Activated CD8-positive, alpha-beta memory T cell treated with anti-CD3 and anti-CD28 coated beads for 48 hours (primary cell): ENCODE measurements at places on chromosomes 13 and 19.

GRCh38 chr13:77703408-77703807 lies 5.9 kb downstream of the SLAIN1 start:
- DNase-seq: no peak

DNA sequence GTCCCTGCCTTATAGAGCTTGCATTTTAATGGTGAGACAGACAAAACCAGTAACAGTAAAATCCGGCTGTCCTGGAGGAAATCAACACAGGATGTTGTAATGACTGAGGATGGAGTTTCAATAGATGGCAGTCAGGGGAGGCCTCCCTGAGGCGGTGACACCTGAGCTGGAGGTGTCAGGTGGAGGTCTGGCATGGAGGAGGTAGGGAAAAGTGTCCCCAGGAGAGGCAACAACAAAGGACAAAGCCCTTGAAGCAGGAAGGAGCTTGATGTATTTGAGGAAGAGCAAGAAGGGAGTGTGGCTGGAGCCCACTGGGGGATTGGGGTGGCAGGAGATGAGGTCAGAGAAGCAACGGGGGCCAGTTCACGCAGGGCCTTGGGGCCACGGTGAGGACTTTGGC lies 7.8 kb downstream of the GRIN2D start:
- DNase-seq: no peak

- no peak for DNase-seq
Measured at GRCh38 chr13:55577082-55577846, 1563.5 kb upstream of the PRR20A start.

DNA sequence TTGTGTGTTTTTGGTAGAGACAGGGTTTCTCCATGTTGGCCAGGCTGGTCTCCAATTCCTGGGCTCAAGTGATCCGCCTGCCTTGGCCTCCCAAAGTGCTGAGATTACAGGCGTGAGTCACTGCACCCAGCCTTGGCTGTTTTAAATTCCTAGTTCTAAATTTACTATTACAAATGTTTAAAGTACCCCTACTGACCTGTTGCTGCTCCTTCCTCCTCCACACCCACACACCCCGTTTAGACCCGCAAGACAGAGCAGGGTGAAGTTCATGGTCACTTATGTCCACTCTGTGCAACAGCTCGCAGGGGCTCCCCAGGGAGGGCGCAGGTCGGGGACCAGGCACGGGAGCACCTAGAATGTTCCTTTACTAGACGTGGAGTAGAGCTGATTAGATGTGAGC lies 28.7 kb downstream of the TMEM161A start:
- DNase-seq: no peak

DNA sequence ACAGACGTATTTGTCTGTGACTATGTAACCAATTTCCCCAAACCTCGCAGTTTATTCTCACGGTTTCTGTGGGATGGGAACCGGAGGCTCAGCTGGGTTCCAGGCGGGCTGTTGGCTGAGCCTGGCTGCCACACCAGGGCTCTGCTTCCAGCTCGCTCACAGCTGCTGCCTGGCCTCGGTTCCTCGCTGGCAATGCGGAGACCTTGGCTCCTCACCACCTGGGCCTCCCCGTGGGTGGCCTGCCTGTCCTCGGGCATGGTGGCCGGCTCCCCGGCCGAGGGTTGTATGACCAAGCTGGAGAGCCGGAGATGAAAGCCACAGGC lies 218.9 kb upstream of the MAB21L1 start:
- DNase-seq: no peak

DNA sequence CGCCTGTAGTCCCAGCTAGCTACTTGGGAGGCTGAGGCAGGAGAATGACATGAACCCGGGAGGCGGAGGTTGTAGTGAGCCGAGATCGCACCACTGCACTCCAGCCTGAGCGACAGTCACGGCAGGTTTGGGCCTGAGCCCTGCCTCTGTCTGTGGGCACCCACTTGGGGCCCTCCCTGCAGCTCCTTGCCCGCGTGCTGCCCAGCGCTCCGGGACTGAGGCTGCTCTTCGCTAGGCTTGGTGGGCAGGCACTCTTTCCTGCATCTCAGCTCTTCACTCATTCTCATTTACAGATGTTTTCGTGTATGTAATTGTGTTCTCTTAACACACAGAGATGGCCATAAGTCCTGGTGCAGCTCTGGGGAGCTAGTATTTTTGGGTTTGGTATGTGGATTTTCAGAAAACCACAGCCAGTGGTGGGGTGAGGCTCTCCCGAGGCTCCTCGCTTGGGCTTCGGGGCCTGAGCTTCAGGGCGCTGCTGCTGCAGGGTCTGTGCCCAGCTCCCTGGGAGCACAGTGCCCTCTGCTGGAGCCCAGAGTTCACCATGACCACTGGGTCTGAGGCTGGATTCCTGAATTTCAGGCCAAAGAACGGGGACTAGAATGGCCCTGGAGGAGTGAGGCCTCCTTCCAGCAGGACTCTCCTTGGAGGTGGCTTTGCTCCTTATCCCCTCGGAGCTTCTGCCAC lies 15.2 kb downstream of the UPF1 start:
- DNase-seq: no peak

DNA sequence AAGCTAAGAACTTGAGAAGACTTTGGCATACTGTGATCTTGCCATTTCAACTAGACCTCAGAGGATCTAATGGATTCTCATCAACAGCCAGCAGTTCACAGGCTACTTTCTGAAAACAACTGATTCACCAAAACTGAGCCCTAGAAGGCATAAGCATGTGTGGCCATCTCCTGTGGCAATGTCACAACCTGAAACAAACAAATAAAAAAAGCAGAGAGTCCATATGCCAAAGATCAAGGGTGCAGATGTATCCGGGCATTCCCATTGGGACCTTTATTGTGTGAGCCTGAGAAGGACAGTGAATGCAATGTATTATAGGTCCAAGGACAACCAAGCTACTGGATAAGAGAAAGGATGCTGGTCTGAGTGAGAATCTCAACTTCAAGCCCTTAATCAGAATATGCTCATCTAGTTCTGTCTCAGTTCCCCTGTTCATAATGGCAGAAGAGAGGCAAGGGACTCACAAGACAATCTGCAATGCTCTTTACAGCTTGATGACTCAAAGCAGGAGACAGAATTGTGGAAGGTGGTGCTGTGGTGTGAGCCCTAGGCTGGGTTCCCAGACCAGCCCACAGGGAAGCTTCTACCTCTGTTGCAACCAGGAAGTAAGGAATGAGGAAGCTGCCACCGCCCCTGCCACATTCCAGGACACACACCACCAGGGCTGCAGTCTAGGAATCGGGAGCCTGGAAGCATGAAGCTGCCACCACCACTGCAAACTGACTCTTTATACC lies 133.7 kb downstream of the RAP2A start:
- DNase-seq: no peak

DNA sequence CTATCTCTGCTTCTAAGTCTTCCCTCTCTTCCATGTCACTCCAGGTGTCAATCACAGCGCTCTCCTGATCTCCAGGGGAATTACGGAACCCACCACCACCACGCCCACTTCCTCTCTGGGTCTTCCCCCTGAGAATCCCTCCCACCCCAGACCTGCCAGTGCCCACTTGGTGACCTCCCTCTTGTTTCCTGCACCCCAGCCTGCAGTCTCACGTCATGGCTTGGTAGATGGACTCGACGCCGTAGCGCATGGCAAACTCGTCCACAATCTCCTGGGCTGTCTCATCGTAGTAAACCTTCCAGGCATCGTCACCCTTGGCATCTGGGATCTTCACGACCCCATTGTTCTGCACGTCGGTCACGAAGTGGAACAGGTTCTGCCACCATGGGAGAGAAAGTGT lies 47.0 kb downstream of the UNC13A start:
- DNase-seq: no peak

DNA sequence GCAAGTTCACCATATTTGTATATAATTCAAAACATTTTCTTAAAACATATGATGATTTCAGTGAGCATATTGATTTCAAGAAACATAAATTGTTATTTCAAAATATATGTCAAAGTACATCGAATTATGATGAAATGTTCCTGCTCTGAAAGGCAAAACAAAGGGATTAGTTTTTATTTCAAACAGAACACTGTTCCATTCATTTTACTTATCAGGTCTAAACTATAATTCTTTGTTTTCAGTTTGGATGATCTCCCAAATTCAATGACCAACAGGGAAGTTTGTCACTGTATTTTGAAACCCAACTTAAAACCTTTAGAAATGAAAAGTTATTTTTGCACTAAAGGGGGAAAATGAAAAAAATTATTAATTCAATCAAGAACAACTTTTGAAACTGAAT lies 610.2 kb downstream of the SLITRK1 start:
- DNase-seq: no peak

DNA sequence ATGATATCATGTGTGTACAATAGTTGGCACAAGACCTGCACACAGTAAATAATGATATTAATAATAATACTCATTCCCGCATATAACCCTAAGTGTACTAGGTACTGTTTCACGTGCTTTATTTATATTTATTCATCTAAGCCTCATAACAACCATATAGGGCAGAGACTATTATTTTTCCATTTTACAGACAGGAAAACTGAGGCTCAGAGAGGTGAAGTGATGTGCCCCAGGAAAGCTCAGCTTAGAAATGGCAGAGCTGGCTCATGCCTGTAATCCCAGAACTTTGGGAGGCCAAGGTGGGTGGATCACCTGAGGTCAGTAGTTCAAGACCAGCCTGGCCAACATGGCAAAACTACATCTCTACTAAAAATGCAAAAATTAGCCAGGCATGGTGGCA lies 13.6 kb downstream of the ACP7 start:
- DNase-seq: no peak

DNA sequence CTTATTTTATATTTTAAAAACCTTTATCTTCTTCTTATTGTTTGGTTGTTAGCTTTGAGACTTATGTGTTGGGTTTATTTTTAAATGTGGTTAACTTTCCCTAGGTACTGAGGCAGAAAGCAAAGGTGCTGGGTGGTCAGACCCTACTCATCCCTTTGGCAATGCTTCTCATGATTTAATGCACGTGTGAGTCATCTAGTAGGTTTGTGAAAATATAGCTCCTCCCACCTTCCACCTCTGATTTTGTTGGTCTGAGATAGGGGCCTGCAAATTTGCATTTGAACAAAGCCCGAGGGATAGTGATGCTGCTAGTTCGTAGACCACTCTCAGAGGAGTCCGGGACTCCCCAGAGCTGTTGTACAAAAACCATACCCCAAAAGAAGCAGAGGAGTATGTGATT lies 771.3 kb upstream of the ARGLU1 start:
- no peak for DNase-seq

DNA sequence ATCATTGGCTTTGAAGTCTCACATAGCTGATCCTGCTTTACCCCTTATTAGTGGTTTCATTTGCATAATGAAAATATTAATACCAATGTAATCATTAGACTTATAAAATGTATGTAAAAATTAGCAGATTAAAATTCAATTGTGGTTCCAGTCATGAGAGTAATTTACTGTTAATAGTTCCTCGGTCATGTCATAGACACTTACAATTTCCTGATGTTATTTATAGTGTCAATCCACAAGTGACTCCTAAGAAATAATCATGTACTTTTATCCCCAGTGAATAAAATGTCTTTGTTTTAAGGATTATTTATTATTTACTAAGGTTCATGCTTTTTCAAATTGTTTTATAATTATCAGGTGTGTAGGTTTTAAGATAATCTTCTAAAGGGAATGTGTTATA lies 138.5 kb downstream of the PCDH9 start:
- DNase-seq: no peak

DNA sequence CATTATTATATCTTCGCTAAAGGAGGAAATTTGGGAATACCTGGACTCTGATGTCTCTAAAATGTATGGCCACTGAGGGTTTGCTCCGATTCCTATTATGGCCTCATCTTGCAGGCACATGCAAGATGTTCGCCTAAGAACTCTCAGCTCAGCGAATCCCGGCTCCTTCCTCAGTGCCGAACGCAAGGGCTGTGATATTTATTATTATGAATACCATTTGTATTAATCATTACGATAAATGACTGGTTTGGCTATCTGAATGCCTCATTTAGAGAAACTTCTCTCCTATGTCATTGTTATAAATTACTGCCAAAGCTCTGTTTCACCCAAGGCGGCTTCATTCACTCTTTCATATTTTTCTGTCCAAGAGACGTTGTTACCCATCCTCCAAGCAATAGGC lies 369.7 kb upstream of the TSHZ3 start:
- no peak for DNase-seq

DNA sequence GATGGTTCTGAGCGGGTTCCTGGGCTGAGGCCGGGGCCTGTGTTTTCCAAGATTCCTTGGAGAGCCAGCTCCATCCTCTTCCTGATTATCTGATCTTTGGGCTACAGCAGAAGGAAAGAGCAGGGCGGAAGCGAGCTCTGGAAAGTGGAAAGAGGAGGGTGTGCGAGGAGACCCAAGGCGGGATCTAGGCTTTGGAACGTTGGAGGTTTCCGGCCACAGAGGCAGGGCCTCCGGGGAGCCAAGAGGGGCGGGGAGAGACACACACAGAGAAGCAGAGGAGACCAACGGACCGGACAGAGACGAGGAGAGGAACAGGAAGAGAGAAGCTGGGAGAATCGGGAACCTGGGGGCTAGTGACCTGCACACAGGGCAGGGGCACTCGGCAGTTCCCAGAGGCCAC lies at the start of gene CLEC11A:
Gene CLEC11A, plus strand, starts transcription at position 296 of the 400 bp plus-strand sequence. CDS start 162 bp downstream, outside the sequence.
- DNase-seq: no peak

GRCh38 chr19:49971991-49972411 lies 11.0 kb upstream of the SIGLEC11 start:
- DNase-seq: no peak

- no peak for DNase-seq
Measured at GRCh38 chr13:44523146-44524015, 52.7 kb downstream of the TSC22D1 start.

- DNase-seq: no peak
Measured at GRCh38 chr13:99218545-99218944, 17.9 kb downstream of the UBAC2 start.

DNA sequence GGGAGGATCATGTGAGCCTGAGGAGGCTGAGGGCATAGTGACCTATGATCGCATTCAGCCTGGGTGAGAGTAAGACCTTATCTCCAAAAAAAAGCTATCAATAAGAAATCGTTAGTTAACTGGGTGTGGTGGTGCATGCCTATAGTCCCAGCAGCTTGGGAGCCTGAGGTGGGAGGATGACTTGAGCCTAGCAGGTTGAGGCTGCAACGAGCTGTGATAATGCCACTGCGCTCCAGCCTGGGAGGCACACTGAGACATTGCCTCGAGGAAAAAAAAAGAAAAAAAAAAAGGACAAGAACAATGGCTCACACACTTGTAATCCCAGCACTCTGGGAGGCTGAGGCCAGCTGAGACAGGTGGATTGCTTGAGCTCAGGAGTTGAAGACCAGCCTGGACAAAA lies 16.2 kb downstream of the PSPC1 start:
- no peak for DNase-seq

GRCh38 chr13:108267347-108267746 lies 2.2 kb upstream of the TNFSF13B start:
- no peak for DNase-seq

DNA sequence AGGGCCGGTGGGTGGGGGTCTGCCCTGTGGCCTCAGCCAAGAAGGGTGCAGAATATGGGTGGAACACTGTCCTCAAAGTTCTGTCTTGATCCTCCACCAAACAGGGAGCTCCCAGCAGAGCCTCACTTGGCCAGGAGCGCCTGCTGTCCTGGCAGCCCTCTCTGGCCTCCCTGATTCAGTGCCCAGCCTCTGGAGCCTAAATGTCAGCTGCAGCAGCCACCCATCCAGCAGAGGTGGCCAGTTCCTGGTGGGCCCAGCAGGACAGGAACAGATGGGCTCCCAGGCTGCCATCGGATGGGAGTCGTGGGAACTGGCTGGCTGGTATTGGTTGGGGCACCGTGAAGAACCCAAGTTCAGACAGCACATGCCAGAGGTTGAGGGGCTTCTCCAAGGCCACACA lies 1.8 kb upstream of the USE1 start:
- no peak for DNase-seq
